ENCODE measurements at places on chromosomes 6 and 20.

GRCh38 chr6:91672201-91672600 is 1085.3 kb upstream of the MAP3K7 start:
- DNase-seq, result no peak

- DNase-seq, result no peak
Measured at GRCh38 chr6:68994521-68994920, 359.4 kb downstream of the ADGRB3 start.

GRCh38 chr20:24102749-24103333 is 114.3 kb upstream of the GGTLC1 start:
- no peak for DNase-seq

GRCh38 chr6:351867-352289 is 39.7 kb upstream of the IRF4 start:
- no peak for DNase-seq

- DNase-seq, result no peak
Measured at GRCh38 chr20:16013631-16014030, 559.6 kb downstream of the KIF16B start.

DNA sequence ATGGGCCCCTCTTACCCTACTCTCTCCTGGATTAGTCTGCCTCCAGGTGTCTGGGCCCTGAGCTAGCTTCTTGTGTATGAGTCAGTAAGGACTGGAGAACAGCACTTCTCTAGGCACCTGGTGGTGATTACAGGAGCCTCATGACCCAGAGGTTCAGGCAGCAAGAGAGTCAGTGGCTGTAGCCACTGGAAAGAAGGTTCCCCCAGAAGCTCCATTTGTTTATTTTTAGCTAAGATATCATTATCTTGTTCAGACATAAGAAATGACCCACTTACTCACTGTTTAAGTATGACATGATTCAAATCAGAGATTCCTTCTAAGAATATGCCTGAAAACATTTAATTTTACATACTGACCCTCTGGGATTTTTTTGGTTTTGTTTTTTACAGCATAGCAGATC is 23.6 kb upstream of the SLC4A11 start:
- no peak for DNase-seq

Data from activated CD4-positive, alpha-beta T cell treated with anti-CD3 and anti-CD28 coated beads, Interleukin-2, amount 50 U/mL, for 24 hours (primary cell).